ENCODE measurements at places on chromosomes 1 and 21.

DNA sequence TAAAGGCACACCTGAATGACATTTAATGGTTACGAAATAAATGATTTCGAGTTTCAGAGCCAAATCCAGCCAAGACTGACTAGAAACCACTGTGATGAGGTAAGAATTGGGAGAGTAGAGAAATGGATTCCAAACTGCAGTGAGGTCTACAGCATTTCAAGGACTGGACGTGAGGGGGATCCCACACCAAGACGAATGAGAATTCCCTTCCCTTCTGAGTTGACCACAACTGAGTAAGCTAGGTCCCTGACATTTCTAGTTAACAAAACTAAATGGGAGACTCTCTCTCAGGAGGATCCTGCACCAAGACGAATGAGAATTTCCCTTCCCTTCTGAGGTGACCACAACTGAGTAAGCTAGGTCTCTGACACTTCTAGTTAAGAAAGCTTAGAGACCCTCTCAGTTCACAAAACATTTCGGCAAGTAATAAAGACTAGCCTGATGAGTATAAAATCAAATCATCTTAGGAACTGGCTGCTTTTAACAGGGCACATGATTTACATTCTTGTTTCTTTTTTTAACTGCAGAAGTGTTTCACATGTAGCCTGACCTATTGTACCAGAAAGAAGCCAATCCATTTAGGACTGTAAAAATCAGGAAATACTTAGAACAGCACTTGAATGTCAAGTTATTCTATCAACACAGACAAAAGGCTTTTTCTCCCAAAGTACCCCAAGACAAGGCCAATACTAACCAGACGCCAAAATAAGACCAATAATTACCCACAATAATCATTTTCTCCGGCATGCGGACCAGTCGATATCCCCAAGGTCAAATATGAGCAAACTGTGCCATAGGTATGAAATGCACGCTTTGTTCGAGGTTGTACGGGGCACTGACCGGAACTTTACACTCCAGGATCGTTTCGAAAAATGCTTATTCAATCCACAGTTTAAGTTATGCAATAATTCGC lies 1.4 kb upstream of the SPATA1 start:
- no peak for DNase-seq

GRCh38 chr1:237394281-237394680 lies 352.3 kb downstream of the RYR2 start:
- peak; percentile 9 for DNase-seq

DNA sequence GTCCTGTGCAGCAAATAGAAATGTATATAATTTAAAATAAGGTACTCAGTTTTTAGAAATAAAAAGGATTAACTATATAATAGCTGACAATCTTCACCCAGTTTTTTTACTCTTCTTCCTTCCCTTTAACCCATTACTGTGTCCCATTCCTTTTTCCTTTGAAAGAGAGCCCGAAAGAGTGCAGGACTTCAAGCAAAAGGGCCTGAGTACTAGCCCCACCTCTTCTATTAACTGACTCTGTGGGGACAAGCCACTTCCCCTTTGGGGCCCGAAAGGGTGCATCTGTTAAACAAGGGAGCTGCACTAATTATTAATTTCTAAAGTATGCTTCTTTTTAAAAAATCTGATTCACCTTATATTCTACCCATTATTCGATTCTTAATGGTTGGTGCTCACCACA lies 3.3 kb downstream of the USP24 start:
- DNase-seq: no peak

DNA sequence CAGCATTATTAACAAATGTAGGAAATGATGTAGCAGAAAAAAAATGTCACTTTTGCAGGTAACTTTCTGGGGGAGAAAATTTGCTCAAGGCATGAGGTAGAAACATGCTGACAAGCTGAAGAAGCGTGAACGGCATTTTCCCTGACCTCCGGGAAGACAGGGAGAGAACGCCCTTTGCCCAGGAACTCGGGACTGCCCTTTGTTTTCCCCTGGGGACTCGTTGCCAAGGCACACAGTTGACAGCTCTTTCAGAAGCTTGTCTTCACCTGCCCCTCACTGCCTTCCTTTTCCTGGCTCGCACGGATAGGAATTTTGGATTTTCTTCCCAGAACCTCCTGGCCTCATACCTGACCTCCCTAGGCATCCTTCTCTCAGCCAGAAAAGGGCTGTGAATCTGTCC lies 52.7 kb upstream of the COA6 start:
- DNase-seq: no peak

- no peak for DNase-seq
Observed at GRCh38 chr1:240612811-240613210, 856 bp upstream of the GREM2 start.

DNA sequence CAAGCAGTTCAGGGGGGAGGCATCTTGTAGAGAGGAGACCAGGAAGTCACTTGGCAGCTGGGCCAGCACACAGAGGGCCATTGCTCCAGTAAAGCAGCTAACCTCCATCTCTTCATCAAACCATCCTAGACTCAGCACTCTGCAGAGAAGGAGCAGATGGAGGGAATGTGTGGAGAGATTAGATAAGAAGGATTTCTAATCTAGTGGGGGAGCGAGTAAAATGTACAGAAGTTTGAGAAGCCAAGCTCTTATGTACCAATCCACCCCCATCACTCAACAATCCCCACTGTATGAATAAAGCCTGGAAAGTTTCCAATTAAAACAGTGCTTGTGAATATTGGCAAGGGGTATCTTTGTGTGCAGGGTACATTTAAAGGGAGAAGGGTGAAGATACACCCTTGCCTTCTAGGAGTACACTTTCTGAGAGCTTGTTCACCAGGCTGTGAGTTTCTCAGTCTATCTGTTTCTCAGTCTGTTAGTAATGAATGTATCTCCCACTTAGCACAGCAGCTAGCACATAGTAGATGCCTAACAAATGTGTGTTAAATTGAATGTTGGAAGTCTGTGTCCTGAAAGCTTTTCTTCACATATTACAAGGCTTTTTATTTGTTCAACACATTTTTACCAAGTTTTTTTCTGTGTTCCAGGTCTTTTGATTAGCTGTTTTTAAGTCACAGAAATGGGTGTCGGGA lies 142.7 kb upstream of the UBE2U start:
- no peak for DNase-seq

DNA sequence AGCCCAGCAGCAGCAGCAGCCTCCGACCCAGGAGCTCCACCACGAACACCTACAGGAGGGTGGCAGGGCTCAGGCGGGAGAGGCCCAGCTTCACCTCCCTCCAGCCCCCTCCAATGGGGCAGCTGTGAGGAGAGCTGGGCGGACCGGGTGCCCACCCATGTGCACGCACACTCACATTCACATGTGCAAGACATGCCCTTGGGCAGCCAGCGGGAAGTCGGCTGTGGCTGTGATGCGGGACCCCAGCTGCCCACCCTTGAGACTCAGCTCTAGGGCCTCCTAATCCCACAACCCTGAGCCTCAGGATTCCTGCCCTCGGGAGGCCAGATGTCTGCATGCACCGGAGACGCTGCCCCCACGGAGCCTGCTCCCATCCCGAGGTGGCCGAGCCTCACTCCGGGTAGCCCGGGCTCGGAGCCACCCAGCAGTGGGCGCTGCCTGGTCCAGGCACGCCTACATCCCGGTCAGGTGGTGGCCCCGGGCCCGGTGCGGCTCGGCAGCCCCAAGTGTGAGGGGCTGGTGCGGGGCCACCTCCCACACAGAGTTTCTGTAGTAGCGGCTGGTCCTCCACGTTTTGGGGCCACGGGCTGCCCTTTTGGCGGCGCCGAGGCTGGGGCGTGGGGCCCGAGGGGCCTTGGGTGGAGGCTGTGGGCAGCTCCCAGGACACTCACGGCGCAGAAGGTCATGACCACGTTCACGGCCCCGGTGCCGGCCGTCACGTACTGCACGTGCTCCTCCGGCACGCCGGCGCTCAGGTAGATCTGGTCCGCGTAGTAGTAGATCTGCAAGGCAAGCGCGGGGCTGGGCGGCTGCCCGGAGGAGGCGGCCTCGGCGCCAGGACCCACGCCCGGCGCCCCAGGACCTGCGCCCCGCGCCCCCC lies 12.9 kb upstream of the SLC2A7 start:
- DNase-seq: no peak

- DNase-seq: no peak
Observed at GRCh38 chr1:41417746-41418145, 56.5 kb downstream of the FOXO6 start.

DNA sequence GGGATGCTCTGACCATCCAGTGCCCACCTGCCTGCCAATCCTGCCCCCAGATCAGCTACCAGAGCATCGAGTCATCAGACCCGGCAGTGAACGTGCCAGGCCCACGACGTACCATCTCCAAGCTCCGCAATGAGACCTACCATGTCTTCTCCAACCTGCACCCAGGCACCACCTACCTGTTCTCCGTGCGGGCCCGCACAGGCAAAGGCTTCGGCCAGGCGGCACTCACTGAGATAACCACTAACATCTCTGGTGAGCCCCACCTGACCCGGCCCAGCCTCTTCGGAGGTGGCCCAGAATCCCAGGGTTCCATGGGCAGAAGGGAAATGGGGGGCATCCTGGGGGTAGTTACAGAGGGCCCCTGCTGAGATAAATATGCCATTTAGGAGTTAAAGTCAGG lies 43.1 kb downstream of the PTPRU start:
- DNase-seq: no peak

DNA sequence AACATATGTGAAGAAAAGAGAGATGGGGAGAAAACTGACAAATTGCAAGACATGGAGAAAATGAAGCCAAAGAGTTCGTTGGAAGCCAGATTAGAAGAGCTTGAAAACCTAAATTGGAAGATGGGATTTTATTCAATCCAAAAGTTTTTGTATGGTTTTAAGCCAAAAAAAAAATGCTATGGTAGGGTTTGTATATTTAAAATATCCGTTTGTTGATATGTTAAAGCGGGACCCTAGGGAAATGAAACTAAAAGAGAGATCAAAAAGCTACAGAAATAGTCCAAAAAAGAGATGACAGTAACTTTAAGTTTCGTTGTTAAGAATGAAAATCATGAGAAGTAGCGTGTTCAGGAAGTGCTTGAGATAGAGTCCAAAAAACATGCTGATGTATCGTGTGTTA lies 617.7 kb upstream of the ADGRL2 start:
- no peak for DNase-seq

DNA sequence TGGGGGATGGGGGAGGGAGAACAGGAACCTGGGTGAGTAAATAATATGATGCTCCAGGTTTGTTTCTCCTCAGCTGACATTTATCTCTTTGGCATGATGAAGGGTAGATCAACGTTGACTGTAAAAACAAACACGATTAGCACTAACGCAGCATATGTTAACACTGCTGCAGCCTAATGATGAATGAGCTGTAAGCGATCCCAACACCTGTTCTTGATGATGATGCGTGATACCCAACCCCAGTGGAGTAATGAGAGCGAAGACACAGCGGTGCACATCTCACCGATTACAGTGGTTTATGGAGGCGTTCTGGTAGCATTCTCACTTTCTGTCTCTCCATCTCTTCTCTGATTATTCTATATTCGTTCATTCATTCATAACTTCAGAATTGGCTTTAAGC lies 640.4 kb downstream of the USP25 start:
- no peak for DNase-seq

DNA sequence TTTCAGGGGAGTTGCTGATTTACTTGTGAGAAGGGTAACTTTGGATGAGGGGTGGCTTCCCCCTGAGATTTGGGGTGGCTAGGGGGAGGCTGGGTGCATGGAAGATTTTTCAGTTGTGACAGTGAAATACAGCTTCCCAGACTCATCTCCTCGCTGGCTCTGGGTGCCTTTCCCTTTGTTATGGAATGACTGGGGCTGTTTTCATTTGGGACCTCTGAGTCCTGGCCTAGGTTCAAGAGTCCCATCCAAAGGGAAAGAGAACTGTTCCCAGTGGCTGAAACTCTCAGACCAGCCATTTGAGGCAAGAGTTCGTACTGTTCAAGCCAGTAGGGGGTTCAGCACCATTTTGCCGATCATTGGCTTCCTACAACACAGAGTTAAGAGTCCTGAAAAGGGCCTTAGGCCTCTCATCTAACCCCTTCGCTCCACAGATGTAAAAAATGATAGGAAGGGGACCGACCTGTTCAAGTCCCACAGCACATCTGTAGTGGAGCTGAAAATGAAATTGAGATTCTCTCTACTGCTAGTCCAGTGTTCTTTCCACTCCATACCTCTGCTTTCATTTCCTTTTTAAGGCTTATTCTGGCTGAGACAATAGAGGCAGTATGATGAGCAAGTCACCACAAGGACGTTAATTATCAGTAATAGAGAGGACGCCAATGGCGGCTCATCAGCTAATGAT lies 958 bp downstream of the DDR2 start:
- no peak for DNase-seq

GRCh38 chr1:54070171-54070837 lies 16.9 kb downstream of the TCEANC2 start:
- DNase-seq: peak; percentile 64

DNA sequence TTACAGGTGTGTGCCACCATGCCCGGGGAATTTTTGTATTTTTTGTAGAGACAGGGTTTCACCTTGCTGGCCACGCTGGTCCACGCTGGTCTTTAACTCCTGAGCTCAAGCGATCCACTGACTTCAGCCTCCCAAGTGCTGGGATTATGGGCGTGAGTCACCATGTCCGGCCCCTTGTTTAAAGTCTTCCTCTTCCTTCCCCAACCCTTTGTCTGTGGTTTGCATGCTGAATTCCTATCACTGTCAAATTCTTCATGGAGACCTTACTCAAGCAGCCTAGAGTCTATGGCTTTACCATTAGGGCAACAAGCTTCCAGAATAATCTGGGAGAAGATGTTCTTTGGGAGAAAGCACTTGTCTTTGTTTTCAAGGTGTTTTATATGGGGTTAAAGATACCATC lies 34.7 kb downstream of the B3GALT5 start:
- no peak for DNase-seq

DNA sequence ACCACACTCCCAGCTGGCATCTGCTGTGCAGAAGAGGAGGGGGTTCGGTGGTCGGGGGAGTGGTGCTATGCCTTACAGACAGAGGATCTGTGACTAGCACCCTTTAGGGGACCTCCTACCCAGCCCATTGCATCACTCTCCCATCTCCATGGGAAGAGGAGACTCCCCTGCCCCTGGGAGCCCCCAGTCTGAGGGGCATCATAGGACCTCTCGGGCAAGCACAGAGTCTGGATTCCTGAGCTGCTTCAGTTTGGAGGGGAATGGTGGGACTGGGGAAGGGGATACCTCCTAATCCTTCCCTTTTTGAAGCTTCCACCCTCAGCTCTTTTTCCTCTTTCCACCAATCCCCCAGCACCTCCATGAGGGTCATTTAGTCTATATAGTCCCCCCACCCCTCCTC lies 1.4 kb downstream of the INSRR start:
- DNase-seq: no peak

DNA sequence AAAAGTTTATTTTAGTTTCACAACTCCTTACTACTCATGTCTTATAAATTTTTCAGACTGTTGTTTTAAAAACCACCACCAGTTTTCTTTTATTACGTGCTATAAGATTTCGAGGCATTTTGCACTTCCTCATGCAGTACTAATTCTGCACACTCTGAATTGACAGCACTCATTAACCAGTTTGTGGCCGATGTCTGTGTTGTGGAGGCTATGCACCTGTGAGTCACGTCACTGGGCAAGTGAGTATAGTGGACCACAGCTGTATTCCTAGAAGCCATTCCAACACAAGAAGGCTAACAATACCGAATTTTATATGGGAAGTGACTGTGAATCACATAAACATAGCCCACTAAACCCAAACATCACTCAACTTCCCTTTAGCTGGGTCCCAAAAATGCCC lies 21.0 kb upstream of the SPATA6 start:
- DNase-seq: no peak

Measured in iPS-NIHi11 (cell line).